Effector memory CD8-positive, alpha-beta T cell (primary cell): ENCODE measurements at places on chromosomes 4 and X.

DNA sequence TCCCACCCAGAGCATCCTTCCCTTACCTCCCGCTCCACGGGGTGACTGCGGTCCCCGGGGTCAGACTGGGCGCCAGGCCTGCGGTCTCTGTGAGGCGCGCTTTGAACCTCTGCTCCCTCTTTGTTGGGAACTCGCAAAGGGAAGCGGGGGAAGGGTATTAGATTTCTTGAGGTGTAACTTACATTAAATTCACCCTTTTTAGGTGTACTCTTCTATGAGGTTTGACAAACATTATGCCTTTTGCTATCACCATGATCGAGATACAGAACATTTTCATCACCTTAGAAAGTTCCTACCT is 569 bp downstream of the DCK start:
- no peak for DNase-seq

- DNase-seq: no peak
Measured at GRCh38 chr4:186330368-186330767, 64.4 kb downstream of the F11 start.

GRCh38 chr4:151522866-151523519 is 114.0 kb downstream of the FHIP1A start:
- no peak for DNase-seq

DNA sequence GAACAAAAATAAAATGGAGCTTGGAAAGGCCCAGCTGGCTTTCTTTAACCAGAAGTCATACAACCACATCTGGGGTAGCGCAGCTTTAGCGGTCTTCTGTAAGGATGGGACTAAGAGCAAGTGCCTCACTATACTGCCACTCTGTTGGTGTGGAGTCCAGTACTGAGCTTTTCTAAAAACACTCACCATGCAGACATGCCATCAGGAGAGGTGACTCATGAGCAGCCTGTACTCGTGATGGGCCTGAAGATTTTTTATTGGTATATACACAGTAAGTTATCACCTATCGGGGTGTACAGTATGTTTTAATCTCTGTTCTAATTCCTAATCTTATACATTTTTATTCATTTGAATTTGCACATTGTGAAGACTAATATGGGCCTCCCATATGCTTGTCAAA is 9.6 kb downstream of the PPP3CA start:
- DNase-seq: no peak

- DNase-seq: no peak
Measured at GRCh38 chr4:142404191-142404611, 441.9 kb downstream of the INPP4B start.

- no peak for DNase-seq
Measured at GRCh38 chr4:82650868-82651267, 89.1 kb upstream of the TMEM150C start.

DNA sequence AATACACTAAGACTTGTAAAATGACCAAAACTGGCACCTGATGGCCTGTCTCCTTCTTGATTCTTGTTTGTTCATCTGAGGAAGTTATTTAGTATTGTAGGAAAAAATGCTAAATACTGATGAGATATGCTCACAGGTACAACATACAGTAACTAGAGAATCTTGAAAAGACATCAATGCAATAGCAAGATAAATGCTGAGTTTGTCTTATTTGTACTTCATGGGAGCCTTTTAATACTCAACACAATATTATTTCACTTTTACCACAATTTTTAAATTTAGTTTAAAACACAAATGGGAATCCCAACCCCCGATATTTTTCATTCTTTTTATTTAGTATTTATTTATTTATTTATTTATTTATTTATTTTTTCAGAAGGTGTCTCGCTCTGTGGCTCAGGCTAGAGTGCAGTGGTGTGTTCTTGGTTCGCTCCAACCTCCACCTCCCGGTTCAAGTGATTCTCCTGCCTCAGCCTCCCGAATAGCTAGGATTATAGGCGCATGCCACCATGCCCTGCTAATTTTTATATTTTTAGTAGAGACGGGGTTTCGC is 12.1 kb downstream of the HHIP start:
- DNase-seq: no peak

GRCh38 chr4:77193511-77194102 is 36.6 kb downstream of the CCNG2 start:
- peak; percentile 48 for DNase-seq

- no peak for DNase-seq
Measured at GRCh38 chr4:14857475-14857874, 144.8 kb upstream of the CPEB2 start.

GRCh38 chr4:70725633-70726032 is 3.9 kb downstream of the RUFY3 start:
- no peak for DNase-seq

DNA sequence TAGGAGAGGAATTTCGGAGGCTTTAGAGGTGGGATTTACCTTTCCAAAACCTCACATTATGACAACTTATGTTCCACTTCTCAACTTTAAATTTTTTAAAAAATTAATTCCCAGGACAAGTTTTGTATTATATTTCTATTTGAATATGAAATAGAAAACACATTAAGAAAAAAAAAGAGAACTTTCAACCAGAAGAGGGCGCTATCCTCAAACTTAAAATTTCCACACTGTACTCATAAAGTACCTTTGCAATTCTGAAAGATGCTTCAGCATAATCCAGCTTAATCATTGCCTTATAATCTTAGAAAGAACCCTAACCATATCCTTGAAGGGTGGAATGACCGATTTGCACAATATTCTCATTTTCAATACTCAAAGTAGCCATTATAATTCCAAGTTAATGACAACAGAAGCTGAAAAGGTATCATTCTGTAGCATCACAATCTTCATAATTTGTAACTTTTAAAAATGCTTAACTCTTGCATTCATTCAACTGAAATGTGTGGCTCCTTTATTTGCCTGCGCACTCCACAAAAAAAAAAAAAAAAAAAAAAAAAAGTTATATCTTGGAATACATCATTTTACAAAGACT is 158.0 kb downstream of the KCNIP4 start:
- no peak for DNase-seq

- no peak for DNase-seq
Measured at GRCh38 chrX:106581856-106582255, 29.9 kb upstream of the RADX start.

DNA sequence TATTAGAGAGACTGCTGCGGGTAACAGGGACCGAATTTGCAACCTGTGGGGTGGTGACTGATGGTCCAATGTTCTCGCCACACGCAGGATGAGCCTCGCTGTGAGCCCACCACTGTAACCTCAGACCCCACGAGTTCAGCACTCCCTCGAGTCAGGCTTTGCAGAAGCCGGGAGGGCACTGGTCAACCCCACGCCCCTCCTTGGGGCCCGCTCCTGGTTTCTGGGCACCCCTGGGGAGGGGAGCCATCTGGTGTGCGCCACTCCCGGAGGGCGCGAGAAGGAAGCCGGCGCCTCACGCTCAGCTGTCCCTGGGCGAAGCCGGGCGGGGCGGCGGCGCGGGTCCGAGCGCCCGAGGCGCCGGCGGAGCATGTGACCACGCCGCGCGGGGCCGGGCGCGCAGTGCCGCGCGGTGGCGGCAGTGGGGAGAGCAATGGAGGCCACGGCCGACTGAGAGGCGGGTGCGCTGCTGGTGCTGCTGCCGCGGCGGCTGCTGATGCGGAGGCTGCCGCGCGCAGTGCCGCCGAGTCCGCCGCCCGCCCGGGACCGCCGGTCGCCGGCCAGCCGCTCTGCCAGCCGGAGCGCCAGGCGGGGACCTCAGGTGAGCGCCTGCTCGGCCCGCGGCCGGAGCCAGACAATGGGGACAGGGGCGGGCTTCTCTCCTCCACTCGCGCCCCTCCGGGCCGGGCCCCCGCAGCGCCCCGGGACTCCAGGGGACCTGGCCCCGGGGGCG is 100.1 kb downstream of the CEP135 start:
- no peak for DNase-seq

DNA sequence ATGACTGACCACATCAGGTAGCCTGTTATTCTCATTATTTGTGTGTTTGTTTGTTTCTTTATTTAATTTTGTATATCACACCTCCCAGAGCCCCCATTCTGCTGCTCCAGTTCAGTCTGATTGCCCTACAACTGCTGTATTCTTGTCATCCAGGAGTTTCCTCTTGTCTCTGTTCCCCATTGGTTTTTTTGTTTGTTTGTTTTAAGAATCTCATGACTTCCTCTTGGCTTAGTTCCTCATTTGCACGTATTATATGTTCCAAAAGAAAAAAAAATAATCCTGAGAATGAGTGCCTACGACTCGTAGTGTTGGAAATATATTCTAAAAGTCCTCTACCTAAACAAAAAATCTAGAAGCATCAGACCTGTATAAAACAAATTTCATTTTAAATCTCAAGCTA is 142.3 kb upstream of the SLIT2 start:
- no peak for DNase-seq

GRCh38 chrX:106247162-106247561 is 79.1 kb downstream of the PWWP3B start:
- no peak for DNase-seq
